Progenitor cell of endocrine pancreas (in vitro differentiated cells): ENCODE measurements at places on chromosomes 16 and 17. TPM values are rescaled to one million over a fixed set of nuclear protein-coding genes. Genes with fewer than 3 reads are reported as not detected.

- no peak for DNase-seq
These were observed 41.8 kb downstream of the STAT3 start for GRCh38 chr17:42346481-42346880.

The CFDP1 gene
- total RNA-seq, result 91.5 and 94.6 TPM in 2 replicates

DNA sequence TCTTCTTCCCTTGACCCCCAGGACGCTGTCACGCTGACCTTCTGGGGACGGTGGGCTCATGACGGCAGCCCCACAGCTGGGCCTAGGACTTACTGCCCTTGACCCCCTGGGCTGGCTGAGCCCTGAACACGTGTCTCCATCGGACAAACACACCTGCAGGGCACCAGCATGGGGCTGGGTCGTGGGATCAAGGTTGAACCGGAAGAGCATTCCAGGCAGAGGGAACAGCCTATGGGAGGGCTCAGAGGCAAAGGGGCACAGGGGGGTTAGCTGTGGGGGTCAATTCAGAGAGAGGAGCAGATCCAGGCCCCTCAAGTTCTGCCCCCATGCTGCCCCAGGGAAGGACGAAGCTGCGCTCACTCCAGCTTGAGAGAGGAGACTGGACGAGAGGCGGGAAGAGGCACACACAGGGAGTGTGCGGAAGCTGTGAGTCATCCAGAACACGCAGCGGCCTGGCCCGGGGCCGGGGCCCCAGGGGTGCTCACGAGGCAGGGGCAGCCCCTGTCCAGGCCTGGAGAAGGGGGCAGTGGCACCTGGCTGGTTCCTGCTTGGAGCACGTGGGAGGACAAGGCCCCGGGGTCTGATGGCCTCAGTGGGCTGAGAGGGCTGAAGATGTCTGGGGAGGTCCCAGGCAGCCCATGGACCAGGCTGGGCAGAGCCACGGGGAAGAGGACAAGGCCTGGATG is 9.9 kb downstream of the SSTR5 start:
- DNase-seq, result no peak

DNA sequence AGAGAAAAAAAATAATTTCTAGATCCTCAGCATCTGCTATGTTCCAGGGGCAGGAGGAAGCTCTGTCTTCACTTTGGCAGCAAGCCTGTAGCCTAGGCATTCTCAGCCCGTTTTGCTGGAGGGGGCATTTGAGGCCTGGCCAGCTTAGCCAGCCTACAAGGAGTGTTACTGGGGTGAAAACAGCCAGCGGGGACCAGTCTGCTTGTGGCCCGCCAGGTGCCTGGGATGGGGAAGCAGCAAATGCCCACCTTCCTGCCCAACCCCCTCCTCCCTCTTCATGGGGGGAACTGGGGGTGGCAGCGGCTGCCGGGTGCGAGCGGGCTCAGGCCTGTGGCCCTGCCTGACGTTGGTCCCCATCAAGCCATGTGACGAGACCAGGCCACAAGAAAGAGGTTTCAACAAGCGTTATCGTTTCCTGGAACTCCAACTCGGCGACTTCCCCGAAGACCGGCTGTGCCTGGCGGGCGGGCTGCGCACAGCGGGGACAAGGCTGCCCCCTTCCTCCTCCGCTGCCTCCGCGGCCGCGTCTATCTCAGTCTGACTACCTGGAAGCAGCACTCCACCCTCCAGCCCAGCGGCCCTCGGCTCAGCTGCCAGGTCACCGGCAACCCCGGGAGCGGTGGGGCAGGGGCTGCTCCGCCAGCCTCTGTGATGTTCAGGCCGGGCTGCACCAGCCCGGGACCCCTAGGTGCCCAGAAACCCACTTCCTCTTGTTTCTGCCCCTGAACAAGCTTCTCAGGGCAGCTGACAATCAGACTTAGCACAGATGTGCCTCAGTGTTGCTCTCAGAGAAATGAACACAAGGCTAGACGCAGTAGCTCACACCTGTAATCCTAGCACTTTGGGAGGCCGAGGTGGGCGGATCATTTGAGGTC is 22.9 kb downstream of the SOCS1 start:
- DNase-seq, result no peak

DNA sequence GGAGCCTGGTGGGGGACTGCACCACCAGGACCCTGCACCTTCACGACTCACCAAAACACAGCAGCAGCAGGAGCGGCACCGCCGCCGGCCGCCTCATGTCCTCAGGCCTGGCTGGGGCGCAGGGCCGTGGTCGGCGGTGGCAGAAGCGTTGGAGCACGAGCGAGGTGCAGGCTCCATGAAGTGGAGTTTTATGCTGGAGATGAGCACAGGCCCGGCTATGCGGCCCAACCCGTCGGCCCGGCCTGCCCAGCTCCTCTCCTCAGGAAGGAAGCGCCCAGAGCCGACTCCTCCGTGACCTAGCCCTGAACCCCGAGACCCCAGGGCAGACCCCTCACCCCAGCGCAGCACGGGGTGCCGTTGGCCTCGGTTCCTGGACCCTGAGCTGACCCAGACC is at the start of gene PRSS27:
Gene PRSS27, minus strand, starts transcription at position 161 of the 394 bp plus-strand sequence. Its CDS starts 64 bp downstream, at position 97.
- no peak for DNase-seq

GRCh38 chr17:44931376-44931775 is 16.1 kb upstream of the GFAP start:
- no peak for DNase-seq

DNA sequence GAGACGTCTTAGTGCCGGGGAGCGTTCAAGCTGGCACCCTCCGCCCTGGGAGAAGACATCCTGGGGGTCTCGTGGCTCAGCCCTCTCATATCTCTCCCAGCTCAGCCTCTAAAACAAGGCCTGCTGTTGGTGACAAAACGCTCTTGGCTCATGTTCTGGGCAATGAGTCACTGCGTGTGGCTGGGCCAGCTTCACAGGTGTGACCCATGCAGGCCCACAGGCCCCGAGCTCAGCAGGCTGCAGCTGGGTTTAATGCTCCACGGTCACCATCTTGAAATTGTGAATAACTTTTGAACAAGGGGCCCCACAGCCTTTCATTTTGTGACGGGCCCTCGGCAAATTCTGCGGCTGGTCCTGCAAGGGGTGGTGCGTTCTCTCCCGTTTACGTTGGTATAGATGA is 22.4 kb downstream of the GAA start:
- no peak for DNase-seq

The YBX2 gene
- total RNA-seq, result 2.7 and 4.3 TPM in 2 replicates

- no peak for DNase-seq
These were observed 210.1 kb upstream of the TNRC6C start for GRCh38 chr17:77748436-77748835.

- no peak for DNase-seq
These were observed 540 bp upstream of the RPL38 start for GRCh38 chr17:74202938-74203337.

The KREMEN2 gene
- total RNA-seq, result 0.31 and 0.47 TPM in 2 replicates

DNA sequence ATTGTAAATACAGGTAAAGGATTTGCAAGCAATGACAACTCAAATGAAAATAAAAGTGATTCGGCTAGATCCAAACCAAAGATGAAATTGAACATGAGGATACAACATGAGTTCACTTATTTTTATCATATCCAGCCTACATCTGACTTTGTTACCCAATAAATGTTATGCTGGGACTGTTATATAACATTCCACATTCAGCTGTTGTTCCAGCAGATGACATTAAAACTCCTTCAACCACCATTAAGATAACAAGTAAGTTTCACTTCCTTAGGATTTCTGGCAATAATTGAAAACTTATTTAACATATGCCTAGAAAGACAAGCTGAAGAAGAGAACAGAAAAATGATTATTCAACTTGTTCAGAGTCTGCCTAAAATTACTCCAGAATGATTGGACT is 729.4 kb downstream of the CDH11 start:
- no peak for DNase-seq

- DNase-seq, result no peak
These were observed 1.7 kb downstream of the METRNL start for GRCh38 chr17:83080858-83081683.

GRCh38 chr17:32993977-32994376 is 2.3 kb downstream of the SPACA3 start:
- no peak for DNase-seq

The C17orf67 gene
- total RNA-seq, result 0.65 and 1.1 TPM in 2 replicates

The XYLT1 gene
- total RNA-seq, result 10.9 and 12.3 TPM in 2 replicates

The AP1G1 gene
- 101 and 109 TPM in 2 replicates for total RNA-seq

DNA sequence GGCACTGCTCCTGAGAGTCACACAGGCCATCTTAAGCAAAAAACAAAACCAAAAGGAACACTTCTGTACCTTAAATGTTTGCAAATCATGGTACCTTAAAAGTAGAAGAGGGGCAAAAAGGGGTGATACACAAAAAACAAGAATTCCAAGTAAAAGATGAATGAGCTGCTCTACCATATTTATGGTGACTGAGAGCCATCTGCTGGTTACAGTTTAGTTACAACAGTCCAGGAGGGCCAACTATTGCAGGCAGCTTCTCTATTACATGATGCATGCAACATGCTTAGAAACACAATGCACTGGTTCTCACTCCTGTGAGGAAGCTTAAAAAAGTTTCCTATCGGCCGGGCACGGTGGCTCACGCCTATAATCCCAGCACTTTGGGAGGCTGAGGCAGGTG is 53.5 kb downstream of the STX8 start:
- DNase-seq, result no peak

The CA5A gene
- 0.36 TPM in 1 of 2 replicates, not detected in the other for total RNA-seq

DNA sequence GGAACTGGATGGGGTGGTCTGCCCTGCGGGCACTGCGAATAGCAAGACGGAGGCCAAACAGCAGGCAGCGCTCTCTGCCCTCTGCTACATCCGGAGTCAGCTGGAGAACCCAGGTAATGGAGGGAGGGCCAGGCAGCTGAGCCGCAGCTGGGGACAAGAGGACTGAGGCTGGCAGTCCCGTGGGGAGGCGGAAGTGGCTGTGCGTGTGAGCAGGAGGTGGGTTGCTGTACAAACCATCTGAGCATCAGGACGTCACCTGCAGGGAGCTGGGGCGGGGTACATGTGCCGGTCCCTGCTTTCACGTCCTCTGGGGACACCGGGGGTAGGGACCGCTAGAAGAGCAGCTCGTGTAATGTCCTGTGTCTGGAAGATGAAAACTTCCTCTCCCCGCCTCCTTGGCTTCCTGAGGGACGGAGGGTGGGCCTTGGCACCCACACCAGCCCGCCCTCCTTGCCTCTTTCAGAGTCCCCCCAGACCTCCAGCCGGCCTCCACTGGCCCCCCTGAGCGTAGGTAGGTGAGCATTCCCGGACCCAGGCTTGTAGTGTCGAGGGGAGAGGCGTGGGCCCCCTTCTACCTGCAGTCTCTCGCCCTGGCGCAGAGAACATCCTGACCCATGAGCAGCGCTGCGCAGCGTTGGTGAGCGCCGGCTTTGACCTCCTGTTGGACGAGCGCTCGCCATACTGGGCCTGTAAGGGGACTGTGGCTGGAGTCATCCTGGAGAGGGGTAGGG is 3.7 kb downstream of the ADAD2 start:
- DNase-seq, result no peak
